Activated T-cell treated with anti-CD3 and anti-CD28 coated beads, Interleukin-2, amount 50 U/mL, for 72 hours (primary cell): ENCODE measurements at places on chromosomes 5 and 9.
A peak's percentile ranks its signal among the peaks of the same experiment; 100 is the strongest.

- DNase-seq = no peak
- no peak overlapping the region for H3K27ac ChIP-seq
- H3K4me3 ChIP-seq = no peak overlapping the region
- H3K36me3 ChIP-seq = no peaks in the 10 kb centered on the region
- H3K4me1 ChIP-seq = peaks cover 5% of the 10 kb centered on the region
These were observed 46.8 kb upstream of the PLPP6 start for GRCh38 chr9:4615251-4615650.

DNA sequence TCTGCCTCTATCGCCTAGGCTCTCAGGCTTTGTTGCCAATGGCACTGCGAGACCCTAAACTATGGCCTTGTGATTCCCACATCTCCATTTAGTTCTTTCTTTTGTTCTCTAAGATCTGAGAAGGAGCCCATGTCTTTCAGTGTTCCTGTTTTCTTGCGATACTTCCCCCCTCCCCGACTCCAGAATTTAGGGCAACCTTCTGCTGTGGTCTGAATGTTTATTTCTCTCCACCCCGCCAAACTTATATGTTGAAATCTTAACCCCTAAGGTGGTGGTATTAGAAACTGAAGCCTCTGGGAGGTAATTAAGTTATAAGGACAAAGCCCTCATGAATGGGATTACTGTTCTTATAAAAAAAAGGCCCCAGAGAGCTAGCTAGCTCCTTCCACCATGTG is 6.4 kb downstream of the TMC1 start:
- H3K36me3 ChIP-seq = peaks cover 4% of the 10 kb centered on the region
- H3K4me1 ChIP-seq = peaks cover 49% of the 10 kb centered on the region
- peak overlapping the region; percentile 93 for H3K27ac ChIP-seq
- DNase-seq = no peak
- peak overlapping the region; percentile 81 for H3K4me3 ChIP-seq
- H3K27me3 ChIP-seq = no peaks in the 10 kb centered on the region

DNA sequence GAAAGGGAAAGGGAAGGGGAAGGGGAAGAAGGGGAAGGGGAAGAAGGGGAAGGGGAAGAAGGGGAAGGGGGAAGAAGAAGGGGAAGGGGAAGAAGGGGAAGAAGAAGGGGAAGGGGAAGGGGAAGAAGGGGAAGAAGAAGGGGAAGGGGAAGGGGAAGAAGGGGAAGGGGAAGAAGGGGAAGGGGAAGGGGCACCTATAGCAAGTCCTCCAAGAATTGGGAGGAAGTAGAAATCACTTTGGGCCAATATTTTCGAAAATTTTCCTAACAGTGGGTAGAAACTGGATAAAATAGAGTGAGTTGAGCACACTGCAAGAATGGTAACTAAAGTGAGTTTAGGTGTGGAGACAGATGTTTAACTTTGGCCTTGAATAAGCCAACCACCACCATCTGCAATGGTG is 915.3 kb downstream of the DNAH5 start:
- DNase-seq = no peak
- no peaks in the 10 kb centered on the region for H3K27me3 ChIP-seq
- no peaks in the 10 kb centered on the region for H3K36me3 ChIP-seq
- no peak overlapping the region for H3K4me3 ChIP-seq
- H3K27ac ChIP-seq = no peak overlapping the region
- no peaks in the 10 kb centered on the region for H3K4me1 ChIP-seq

- H3K27me3 ChIP-seq = peaks cover 33% of the 10 kb centered on the region
- no peak overlapping the region for H3K27ac ChIP-seq
- H3K36me3 ChIP-seq = no peaks in the 10 kb centered on the region
- H3K4me3 ChIP-seq = no peak overlapping the region
These were observed 49.7 kb upstream of the PLEKHG4B start for GRCh38 chr5:42250-42649.

- H3K27ac ChIP-seq = peak overlapping the region; percentile 52
- peak overlapping the region; percentile 90 for H3K4me3 ChIP-seq
- H3K36me3 ChIP-seq = peaks cover 5% of the 10 kb centered on the region
- peak; percentile 83 for DNase-seq
- peaks cover 38% of the 10 kb centered on the region for H3K4me1 ChIP-seq
- peaks cover 33% of the 10 kb centered on the region for H3K27me3 ChIP-seq
These were observed 704 bp downstream of the SUSD1 start for GRCh38 chr9:112174222-112174964.
